Heart left ventricle (tissue), 16 donors: ENCODE measurements at places on chromosomes 11 and 22.

DNA sequence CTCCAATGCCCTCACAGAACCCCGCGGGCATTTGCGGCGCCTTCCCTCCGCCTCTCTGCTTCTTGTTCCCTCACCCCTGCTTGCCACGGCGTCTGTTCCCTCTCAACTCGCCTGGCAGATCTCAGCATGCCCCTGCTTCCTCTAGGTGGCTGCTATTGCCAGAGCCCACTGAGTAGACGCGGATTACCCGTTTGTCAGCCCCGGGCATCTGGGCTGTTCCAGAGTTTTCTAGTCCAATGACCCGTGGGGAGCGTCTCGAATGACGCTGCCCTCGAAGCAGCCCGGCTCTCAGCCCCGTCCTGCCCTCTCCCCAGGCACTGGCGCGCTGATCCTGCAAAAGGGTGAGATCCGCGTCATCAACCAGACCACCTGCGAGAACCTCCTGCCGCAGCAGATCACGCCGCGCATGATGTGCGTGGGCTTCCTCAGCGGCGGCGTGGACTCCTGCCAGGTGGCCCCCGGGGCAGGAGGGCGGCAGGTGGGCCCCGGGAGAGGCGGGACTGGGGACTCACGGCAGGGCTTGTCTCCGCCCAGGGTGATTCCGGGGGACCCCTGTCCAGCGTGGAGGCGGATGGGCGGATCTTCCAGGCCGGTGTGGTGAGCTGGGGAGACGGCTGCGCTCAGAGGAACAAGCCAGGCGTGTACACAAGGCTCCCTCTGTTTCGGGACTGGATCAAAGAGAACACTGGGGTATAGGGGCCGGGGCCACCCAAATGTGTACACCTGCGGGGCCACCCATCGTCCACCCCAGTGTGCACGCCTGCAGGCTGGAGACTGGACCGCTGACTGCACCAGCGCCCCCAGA, 49.7 kb downstream of the ST14 start:
- peak; percentile 18 for DNase-seq

GRCh38 chr22:49951986-49952896, 8.3 kb upstream of the PIM3 start:
- no peak for DNase-seq

- DNase-seq: peak; percentile 14
Observed at GRCh38 chr11:1194977-1195681, 27.7 kb upstream of the MUC5B start.

DNA sequence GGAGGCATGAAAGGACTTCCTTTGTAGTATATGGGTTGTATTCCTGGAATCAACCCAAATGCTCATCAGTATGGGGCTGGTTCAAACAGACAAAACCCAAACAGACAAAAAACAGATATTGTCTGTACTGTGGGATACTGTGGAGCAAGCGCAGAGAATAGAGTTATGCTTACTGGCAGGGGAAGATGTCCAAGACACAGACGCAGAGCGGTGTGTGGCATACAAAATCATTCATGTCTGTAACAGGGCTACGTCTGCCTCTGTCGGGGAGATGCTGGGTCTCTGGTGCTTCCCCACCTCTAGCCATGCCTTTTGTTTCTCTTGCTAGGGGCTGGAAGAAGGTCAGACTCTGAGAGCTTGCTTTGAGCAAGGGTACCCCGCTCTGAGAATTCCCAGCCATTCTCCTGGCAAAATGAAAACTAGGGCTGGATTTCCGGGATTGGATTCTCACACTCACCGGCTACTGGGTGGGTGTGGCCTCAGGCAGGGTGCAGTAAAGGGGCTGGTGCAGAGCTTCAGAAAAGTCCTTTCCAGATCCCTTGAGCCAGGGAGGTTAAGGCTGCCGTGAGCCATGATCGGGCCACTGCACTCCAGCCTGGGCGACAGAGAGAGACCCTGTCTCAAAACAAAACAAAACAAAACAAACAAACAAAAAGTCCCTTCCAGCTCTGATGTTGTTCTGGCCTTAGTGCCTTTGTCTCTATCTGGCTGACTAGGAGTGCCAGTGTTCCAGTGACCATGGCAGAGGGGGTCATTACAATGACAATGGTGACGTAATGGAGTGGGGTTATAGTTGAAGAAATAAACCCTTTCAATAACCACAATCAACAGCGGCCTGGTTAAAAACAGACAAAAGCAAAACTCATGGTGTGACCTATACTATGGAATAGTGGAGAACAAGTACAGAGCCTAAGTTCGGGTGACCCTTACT, 2.9 kb upstream of the ABCC8 start:
- DNase-seq: no peak

DNA sequence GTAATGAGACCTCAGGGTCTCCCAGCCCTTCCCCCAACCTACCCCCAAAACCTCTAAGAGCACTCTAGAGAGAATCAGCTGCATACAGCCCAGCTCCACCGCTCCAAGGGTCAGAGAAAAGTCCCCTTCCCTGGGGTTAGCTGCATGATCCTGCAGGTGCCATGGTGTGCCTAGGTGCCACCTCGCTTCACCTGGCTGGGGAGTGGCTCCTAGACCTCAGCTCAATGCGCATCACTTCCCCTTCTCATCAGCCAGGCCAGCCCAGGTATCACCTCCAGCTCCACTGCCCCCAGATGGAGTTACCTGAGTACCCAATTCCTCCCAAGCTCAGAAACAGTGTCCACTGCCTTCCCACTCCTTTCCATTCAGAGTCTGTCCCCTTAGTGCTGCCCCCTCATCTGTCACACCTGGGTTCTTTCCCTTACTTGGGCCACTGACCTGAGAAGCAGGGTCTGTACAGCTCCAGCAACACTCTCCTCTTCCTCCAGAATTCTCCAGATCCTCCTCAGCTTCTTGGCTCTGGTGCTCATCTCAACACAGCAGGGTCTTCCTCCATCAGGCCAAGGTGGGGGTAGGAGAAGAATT, 1.3 kb downstream of the STARD10 start:
- DNase-seq: peak; percentile 20

GRCh38 chr11:119130662-119131061, 9.3 kb downstream of the HINFP start:
- no peak for DNase-seq

GRCh38 chr11:3831378-3832239, 9.2 kb downstream of the RHOG start:
- DNase-seq: peak; percentile 61

DNA sequence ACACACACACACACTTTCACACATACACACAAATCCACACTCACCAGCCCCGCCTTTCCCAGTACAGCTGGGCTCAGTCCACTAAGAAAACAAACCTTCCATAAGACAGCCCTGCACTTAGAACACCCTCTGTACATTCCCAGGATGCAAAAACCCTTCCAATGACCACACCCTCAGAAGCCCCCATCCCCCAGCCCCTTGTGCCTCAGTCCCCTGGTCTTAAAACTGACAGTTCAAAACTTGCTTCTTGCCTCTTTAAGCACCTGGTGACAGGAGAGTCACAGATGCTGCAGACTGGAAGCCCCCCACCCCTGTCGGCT, 23.0 kb downstream of the APLNR start:
- DNase-seq: no peak

DNA sequence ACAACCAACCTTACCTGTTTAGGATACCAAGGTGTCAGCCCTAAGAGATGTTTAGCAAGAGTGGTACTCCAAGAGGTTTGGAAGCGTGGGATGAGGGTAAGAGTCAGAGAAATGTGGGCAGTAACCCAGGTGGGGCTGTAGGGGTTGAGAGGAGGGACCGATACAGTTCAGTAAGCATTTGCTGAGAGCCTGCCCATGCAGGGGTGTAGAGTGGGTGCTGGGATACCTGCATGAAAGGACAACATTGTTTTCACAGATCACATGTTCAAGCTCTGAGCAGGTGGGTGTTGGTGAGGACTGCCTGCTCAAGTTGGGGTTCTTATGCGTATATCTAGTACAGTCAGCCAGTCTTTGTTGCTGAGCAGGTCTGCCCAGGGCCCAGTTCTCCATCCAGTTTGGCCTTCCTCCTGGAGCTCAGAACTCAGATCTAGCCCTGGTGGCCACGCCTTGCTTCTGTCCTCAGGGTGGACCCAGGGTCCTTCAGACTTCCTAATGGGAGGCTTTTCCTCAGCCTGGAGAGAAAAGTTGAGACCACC, 14.8 kb downstream of the PPFIBP2 start:
- DNase-seq: no peak

- no peak for DNase-seq
Observed at GRCh38 chr11:44829838-44830237, 103.1 kb downstream of the TSPAN18 start.

DNA sequence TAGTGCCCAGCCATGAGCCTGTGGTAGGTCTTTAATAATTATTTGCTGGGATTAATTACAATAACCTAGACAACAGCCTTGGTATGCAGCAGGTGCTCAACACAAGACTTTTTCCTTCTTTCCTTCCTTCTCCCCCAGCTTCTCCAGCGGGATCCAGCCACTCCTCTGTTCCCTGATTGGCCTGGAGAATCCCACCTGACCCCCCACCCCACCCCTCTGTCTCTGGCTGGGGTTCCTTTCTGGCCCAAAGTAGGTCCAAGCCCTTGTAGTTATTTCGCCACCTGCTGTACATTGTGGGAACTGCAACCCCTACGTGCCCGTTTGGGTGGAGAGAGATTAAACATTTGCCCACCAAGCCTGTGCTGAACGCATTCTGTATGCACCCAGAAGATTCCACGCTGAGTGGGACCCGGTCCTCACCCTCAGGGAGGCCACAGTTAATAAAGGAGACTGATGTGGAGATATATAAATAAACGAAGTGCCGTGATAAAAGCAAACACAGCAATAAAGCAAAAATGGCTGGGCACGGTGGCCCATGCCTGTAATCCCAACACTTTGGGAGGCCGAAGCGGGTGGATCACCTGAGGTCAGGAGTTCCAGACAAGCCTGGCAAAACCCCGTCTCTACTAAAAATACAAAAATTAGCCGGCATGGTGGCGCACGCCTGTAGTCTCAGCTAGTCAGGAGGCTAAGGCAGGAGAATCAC, 32.1 kb upstream of the DGKZ start:
- peak; percentile 59 for DNase-seq

DNA sequence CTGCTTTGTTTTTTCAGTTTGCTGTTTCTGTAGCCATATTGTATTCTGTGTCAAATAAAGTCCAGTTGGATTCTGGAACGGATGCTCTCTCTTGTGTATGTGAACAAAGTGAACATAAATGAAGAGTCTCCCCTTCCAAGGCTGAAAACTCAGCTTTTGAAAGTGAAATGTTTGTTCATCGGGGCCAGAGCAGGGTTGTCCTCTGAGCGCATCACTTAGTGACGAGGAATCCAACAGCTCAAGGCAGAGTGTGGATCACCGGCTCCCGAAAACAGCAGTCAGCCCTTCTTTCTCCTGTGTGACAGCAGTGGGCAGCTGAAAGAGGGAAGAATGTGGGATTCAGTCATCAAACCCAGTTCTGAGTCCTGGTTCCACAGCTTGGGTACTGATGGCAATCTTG, 21.4 kb downstream of the RBX1 start:
- DNase-seq: no peak

GRCh38 chr11:13375798-13376197, 87.2 kb downstream of the BTBD10 start:
- DNase-seq: no peak

DNA sequence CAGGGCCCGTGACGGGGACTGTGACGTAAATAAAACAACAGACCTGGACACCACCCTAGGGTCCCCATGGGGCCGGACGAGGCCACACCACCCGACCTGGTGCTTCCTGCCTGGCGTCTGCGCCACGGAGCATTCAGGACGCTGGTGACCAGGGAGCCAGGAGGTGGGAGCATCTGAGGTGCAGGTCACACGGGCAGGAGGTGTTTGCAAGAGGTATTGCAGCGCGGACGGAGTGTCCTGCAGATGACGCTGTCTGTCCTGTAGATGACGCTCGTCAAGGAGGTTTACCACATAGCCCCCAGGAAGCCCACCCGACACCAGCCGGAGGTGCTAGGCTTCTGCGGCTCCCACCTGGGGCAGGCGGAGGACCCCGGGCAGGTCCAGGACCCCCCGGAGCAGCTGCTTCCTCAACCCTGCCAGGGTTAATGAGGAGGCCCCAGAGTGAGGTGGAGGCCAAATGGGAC, 986 bp upstream of the MUC5B start:
- DNase-seq: peak; percentile 13

DNA sequence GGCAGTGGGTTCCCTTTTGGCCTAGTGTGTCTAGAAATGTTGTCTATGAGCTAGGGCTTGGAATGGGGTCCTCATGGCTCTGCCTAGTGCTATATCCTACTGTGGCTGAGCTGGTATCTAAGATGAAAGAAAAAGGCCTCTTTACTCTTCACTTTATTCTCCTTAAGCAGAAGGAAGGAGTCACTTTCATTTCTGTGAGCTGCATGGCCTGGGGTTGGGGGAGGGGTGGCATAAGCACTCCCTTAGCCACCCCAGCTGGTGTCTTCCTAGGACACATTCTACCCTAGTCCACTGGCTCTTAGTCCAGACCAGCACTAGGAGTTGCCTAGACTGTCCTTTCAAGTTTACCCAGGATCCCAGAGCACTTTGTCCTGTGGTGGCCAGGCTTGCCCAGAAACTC, 1148.9 kb upstream of the CNTN5 start:
- no peak for DNase-seq

DNA sequence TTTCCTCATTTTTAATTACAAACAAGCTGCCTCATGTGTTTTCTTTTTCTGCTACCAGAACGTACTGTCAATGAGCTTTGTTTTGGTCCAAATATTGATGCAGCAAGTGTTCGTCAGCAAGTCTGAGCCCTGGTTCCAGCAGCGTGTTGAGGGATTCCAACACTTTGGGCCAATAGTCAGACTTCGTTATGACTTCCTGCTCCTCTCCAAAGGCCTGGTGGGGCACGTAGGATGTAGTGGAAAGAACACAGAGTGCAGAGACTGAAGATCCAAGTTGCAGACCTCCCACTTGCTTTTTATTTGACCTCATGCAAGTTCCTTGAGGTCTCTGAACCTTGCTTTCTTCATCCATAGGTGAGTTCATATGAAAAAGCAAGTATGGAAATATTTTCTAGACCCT, 138.2 kb downstream of the BBOX1 start:
- no peak for DNase-seq

GRCh38 chr11:79440571-79441460, at the start of gene TENM4:
TSS of gene TENM4 (minus strand) at chr11:79441030. CDS start at chr11:79069944, 371,086 bp downstream.
- DNase-seq: peak; percentile 82

DNA sequence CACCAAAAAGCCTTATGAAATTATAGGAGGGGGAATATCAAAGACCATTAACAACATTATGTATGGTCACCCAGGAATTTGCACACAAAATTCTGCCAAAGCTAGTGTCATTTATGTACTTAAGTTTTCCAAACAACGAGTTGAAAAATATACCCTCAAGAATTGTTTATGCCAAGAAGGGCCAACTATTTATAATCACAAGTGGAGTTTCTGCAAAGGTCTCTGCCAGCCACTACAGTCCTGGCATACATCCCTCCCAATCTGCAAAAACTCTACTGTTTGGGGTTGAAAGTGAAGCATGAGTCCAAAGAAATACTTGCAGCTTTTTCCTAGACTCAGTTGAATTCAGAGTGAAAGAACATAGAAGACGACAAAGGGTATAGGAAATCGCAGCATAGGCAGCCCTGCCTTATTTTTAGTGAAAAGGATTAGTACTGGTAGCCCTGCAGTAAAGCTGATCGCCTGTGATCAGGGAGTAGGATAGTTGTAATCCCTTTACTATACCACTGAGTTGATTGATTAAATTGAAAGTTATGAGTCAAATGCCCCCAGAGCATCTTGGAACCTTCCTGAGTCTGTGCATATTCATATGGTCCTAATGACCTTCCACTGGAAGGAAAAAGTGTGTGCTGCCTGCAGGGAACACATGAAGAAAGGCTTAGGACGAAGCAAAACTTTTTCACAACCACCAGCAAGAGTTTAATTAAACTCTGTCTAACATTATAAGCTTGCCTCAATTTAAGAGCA, 144.0 kb downstream of the SPON1 start:
- DNase-seq: no peak

- no peak for DNase-seq
Observed at GRCh38 chr11:10653946-10654810, 39.4 kb downstream of the IRAG1 start.
